Posterior cingulate gyrus (tissue), 11 donors: ENCODE measurements at places on chromosomes 7 and 10.

DNA sequence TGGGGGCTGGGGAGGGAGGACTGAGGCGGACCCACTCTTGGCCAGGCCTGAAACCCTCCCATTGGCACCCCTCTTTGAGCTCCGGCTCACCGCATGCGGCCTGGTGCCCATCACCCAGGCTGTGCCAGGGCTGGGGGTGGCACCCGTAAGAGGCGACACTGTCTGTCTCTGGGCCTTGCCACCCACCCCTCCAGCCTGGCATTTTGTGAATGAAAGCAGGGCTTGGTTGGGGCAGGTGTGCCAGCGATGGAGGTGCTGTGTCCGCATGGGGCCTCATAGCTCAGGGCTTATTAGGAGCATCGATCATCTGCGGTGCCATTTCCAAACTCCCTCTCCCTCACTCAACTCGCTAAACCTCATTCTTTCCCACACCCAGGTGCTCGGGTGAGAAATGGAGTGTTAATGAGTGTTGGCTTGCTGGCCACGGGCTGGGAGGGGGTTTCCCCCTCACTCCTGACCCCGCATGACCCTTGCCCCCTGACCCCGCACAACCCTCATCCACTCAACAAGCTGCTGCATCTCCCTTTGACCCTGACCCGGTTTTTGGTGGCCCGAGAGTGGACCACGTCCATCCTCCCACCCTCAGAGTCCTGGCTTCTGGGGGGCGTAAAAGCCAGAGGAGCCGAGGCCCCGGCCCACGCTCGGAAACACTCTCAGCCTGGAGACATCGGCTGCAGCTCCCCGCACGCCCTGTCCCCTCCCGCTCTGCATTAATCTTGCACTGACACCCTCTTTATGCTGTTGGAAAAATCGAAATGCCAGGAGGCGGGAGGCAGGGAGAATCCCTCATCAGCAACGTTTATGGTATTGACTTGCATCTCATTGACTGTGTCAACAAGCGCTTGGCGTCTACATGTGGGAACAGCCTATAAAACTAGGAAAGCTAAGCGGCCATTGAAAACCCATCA is 161.2 kb downstream of the DNAJB6 start:
- DNase-seq: no peak

DNA sequence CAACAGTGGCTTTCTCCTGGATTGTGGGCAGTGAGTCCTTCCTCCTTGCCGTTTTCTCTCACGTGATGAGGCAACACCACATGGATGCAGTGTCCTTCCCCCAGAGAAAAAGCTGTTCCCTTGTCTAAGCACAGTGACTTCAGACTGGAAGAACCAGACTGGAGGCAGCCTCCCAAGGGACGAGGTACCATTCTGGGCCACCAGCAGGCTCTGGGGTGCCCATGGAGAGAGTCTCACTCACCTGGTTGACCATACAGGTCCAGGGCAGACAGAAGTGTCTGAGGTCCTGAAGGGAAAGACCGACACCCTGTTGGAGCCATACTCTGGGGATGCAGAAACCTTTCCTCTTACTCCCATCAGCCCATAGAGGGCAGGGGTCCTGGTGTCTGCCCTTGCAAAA is 69.2 kb upstream of the DOCK1 start:
- DNase-seq: no peak

GRCh38 chr7:159010411-159010810 is 134.3 kb downstream of the VIPR2 start:
- no peak for DNase-seq

GRCh38 chr10:117518246-117518645 is 24.3 kb upstream of the EMX2 start:
- no peak for DNase-seq

DNA sequence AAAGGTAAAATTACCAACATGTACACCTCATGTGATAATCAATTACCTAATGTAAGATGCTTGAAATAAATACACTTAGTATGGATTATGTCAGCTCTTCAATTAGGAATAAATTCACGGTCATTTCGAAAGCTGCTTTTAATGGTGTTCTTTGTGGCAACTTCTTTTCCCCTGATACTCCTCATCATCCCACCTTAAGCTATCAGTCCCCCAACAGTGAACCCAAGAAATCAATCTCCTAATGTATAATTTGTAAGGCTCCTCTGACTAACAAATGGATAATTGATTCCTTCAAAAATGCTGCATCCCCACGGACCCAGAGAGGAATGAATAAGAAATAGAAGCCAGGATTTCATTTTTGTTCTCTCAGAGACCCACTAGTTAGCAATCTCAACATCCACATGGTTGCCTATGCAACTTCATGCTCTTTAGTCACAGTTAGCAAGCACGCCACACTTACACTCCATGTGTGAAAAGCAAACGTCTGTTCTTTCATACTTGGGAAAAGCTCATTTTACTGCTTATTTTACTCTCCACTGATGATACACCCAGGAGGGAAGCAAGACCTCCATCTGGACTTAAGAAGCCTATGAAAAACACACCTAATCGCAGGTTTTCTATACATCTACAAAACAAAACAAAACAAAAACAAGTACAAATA is 70.1 kb downstream of the VPS41 start:
- DNase-seq: no peak

GRCh38 chr7:66409493-66409892 is 204.4 kb downstream of the TPST1 start:
- no peak for DNase-seq

DNA sequence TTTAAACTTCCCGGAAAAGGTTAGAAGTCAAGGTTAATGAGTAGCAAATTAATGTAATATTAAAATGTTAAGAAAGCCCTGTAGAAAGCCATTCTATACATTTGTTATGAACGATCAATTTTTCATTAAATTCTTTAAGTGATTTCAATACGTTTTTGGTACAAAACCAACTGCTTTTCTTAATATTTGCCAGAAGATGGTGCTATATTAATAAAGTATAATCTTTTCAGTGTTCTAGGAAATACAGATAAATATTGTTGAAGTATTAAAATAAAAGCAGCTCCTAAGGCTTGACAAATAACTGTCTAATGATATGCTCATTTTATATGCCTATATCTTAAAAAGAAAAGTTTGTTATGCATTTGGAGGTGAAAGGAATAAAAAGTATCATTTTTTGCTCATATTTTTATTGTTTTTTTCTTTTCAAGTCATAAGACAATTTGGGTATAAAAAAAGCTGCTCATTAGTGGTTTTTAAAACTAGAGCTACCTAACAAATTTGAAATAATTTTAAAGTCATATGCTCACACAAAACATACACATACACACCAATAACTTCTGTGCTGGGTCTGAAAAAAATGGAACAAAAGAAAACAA is 130.3 kb upstream of the POT1 start:
- DNase-seq: no peak

DNA sequence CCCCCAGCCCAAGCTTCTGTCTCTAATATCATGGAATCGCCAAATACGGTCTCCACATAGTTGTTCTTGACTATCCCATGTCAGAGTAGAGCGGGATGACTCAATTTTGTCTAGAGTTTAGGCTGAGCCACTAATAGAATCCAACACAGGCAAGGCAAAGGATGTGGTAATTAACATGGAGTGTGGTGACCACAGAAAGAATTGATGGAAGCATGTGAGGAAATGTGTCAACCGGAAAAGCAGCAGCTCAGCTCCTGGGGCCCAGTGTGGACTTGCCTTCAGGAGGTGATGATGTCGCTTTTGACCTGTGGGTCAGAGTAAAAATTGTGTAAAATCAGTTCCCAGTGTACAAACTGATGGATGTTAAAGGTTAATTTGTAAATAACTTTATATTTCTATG is 139.3 kb upstream of the KLF6 start:
- no peak for DNase-seq

GRCh38 chr10:7102557-7103349 is 308.1 kb downstream of the SFMBT2 start:
- no peak for DNase-seq

DNA sequence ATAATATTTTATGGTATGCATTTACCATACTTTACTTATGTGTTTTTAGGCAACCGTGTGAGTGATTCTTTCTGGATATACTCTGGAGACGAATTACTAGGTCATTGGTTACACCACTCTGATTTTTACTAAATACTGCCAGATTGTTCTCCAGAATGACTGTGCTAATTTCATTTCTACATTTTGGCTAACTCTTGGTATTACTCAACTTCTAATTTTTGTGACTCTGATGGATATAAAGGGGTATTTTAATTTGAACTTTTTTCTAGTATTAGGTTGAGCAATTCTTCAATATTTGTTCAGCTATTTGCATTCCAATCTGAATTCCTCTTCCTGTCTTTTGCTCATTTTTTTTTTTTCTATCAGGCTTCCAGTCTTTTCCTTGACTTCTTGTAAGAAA is 223.6 kb downstream of the MDFIC start:
- no peak for DNase-seq

DNA sequence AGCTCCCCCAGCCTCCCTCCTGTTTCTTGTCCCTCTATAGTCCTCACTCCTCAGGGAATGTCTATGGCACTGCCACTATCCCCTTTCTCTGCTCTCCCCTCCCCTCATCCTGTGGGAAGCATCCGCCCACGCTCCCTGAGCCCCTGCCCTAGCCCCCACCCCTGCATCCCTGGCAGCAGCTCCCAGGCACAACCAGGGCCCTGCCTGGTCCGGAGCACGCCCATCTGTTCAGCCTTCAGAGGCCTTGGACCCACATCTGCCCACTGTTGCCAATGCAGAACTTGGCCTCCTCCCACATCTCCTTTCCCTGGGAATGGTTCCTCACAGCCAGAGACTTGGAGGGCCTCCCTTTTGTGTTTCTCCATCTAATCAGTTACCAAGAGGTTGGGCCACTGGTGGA is 20.4 kb upstream of the TBRG4 start:
- DNase-seq: no peak

GRCh38 chr7:90663176-90663575 is 67.1 kb downstream of the CDK14 start:
- DNase-seq: no peak

GRCh38 chr10:121070275-121071070 is 219.3 kb downstream of the WDR11 start:
- DNase-seq: no peak

DNA sequence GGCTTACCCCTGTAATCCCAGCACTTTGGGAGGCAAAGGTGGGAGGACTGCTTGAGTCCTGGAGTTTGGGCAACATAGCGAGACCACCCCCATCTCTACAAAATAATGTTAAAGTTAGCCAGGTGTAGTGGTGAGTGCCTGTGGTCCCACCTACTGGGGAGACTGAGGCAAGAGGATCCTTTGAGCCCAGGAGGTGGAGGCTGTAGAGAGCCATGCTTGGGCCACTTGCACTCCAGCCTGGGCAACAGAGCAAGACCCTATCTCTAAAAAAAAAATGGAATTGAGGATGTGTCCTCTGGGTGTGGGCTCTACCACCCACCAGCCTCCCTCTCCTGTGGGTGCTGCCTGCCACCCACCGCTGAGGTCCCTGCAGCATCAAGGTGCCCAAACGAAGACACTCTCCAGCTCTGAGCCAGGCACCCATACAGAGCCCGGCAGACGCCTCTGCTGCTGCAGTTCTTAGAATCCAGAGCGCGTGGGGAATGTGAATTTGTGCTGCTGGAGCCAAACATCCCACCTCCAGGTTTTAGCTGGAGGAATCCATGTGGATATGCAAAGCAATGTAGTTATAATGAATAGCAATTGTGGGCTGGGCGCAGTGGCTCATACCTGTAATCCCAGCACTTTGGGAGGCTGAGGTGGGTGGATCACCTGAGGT is 176.0 kb upstream of the TNRC18 start:
- peak; percentile 56 for DNase-seq

DNA sequence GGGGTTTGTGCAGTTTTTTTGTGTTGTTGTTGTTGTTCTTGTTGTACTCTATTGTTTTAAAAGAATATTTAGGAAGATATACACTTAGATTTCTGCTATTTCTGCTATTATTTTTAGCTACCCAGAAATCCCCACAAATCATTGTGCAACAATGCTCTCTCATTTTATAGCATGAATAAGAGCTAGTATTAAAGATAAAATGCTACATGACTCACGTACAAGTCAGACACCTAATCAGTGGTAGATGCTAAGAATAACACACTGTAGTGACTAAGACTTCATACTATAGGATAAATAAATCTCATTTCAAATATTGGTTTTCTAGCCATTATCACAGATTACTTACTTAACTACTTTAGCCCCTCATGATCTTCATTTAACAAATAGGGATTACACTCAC is 920.5 kb downstream of the KCNMA1 start:
- no peak for DNase-seq

DNA sequence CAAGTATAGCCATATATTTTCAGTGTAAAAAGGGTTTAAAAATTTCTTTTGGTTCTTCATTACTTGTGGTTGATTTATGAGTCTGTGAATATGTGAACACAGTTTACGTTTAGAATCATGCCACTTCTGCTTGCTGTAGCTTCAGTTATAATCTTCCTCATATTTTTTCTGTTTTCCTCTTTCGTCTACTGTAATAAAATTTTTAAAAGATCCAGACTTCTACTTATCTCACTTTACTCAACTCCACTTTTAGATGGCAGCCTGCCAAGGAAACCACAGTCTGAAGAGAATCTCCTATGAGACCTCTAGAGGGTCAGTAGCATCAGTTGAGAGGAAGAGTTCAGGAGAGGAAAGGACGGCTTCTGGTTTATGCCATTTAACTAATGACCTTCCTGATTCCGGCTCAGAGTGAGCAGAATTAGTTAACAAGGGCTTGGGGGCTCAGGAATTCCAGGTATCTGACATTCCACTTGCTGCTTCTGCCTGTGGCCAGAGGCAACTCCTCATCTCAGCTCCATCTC is 21.4 kb downstream of the CREB5 start:
- DNase-seq: no peak

DNA sequence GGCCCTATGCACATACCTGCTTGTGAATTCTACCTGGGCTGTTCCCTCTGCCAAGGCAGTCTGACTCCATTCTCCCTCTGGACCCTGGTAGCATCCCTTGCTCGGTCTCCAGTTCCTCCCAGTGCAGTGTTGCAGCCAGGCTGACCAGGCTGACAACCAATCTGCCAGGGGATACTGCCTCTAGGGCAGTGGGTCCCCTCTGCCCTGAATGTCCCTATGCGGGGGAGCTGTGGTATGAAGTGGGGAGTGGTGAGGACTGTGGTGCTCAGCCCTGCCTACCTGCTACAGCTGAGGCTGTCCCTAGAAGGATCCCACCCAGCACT is 48.0 kb upstream of the CAMK2B start:
- no peak for DNase-seq

DNA sequence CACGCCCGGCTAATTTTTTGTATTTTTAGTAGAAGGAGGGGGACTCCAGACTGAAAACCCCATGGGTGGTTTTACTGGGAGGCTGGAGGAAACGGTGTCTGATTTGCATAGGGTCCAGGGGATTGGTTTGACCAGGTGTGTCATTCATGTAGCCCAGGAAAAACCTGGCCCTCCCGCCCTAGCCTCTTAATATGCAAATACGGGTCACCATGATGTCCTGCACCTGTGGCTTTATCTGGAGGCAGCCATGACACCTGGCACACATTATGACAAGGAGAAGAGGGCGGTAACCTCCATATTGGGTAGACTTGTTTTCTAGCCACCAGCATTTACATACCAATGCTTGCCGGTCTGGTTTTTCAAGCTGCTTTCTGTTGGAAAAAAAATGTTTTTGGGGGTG is 68.0 kb downstream of the TRIL start:
- DNase-seq: no peak
